H7 (cell line): ENCODE measurements at places on chromosomes 3 and 15. TPM values are rescaled to one million over a fixed set of nuclear protein-coding genes. Genes with fewer than 3 reads are reported as not detected.

DNA sequence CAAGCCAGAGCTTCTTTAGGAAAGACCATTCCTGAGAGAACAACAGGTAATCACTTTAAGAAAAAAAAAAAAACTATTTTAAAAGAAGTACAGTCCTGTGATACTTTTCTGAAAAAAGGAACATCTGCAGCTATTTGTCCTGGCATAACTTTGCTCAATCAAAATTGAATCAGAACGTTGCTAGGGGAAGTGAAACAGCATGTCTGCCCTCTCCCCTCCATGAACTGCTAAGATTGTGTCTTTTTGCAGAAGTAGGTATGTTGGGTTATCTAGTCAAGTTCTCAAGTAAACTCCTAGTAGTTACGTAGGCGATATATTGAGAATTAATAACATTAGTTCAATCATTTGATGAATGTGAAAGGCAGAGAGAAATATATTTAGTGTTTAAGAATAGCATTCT lies 1013.3 kb downstream of the TUSC7 start:
- DNase-seq: no peak

- no peak for DNase-seq
Measured at GRCh38 chr3:55654123-55654760, 167.1 kb upstream of the WNT5A start.

- no peak for DNase-seq
Measured at GRCh38 chr3:98966434-98966833, 64.9 kb upstream of the DCBLD2 start.

GRCh38 chr3:7876741-7877297 lies 624.8 kb upstream of the LMCD1 start:
- DNase-seq: no peak

GRCh38 chr3:120496278-120497002 lies 45.6 kb upstream of the FSTL1 start:
- no peak for DNase-seq

GRCh38 chr15:99440029-99440428 lies 125.8 kb upstream of the MEF2A start:
- DNase-seq: no peak

DNA sequence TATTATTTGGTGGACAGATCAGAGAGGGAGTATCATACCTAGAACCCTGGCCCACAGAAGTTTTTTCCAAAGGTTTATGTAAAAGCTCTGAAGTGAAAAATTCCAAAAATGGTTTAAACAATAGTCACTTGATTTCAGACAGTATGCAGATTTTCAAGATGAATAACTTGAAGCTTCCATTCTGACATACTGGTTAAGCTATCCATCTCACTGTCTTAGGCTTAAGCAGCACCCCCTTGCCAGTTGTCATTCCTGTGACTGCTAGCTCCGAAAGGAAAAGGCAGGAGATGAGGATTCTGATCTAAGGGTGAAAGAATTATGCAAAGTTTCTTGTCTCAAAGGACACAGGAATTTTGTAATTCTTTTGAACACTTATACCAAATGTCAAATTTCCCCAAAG lies 337.5 kb upstream of the THBS1 start:
- no peak for DNase-seq

DNA sequence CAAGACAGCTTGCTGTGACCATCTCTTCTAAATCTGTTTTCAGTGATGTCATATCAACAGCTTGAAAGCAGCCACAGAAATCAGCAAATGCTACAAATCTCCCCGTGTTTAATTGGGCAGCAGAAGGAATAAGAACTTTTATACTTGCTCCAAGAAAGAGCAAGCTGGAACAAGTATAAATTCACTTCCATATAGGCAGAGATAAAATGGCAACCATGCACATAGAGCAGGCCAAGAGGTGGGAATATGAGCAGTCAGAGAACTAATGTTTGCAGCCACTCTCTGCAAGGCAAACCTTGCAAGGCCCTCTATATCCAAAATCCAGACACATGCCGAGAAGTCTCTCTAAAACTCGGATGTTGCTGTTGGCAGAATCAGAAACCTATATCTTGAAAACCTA lies 16.0 kb downstream of the PARP9 start:
- no peak for DNase-seq

- DNase-seq: no peak
Measured at GRCh38 chr3:140199008-140199407, 264.0 kb downstream of the CLSTN2 start.

DNA sequence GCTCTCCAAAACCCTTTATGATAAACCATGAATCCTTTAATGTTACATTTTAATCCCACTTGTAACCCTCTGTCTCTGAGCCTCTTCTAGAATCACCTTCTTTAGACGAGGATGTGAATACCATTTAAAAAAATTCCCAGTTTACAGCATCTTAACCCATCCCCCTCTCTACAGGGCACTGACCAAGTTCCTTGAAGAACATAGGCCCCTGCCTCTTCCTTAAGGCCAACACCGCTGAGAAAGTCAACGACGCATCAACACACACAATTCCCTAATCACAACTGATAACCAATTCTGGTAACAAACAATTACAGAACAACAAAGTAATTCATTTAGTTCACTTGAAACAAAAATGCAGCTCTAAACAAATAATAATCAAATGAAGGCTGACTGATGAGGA lies 130.3 kb downstream of the DLG1 start:
- no peak for DNase-seq

- no peak for DNase-seq
Measured at GRCh38 chr3:186421946-186422345, 59.9 kb upstream of the DGKG start.

DNA sequence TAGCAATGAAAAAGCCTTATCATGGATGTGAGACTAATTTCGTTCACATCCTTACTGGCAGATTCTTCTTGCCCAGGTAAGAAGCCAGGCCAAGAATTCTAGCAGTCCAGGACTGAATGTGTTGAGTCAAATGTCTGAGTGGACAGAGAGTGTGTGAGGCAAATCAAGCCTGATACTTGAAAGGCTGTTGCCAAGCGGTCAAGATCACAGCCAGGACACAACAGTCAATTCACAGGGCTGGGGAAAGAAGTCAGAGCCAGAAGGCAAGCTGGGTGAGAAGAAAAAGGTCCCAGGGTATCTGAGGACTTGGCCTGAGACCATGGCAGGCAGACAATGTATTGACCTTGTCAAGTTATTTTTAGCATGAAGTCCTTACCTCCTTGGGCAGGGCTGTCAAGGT lies 301.3 kb downstream of the ZNF385D start:
- DNase-seq: no peak

GRCh38 chr3:112481302-112481721 lies 18.0 kb downstream of the BTLA start:
- DNase-seq: no peak

DNA sequence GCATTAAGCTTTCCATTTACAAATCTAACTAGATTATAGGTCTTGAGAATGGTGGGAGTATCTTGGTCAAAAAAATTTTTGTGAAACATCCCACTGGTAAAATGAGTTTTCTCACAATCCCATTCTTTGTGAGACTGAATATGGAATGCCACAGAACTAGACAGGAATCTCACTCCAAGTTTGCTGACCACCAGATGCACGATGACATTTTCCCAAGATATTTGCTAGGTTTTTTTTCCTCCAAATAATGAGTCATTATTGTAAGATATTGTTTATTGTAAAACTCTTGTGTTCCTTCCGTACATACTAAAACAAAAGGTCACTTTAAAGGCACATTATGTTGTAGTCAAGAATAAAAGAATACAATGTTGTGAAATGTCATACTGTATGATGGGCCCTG lies 53.9 kb downstream of the COPS2 start:
- DNase-seq: no peak

DNA sequence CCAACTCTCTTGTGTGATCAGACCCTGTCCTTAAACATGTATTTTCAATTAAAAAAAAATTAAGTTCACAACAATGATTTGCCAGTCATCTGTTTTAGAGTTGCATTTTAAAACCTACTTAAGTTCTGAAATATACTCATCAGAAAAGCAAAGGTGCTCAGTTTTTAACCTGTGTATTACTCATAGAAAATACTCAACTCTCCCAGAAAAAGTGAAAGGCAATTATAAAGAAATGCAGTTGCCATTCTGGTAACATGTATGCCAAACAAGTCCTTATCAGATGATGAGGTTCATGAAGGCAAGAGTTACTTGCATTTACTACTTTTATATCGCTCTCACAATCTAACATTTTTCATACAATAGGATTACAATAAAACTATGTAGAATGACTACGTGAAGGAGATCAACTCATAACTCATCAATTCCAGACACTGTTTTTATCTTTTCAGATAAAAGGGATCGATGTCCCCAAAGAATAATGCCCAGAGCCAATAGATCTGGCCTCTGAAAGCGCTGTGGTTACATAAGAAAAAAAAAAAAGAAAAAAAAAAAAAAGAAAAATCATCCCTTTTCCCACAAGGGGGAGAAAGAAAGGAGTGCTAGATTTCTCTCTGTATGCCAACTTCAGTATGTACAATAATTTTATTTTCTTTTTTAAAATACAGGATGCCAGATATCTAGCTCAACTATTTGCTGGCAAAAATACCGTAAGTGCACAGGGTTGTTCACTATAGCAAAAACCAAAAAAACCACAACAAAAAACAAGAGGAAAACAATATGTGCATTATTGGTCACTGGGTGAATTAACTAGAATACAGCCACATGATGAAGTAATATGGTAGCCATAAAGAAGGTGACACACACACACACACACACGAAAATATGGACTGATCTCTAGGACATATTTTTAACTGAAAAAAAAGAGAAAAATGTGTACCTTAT lies 137.4 kb downstream of the NR1I2 start:
- DNase-seq: peak; percentile 2

DNA sequence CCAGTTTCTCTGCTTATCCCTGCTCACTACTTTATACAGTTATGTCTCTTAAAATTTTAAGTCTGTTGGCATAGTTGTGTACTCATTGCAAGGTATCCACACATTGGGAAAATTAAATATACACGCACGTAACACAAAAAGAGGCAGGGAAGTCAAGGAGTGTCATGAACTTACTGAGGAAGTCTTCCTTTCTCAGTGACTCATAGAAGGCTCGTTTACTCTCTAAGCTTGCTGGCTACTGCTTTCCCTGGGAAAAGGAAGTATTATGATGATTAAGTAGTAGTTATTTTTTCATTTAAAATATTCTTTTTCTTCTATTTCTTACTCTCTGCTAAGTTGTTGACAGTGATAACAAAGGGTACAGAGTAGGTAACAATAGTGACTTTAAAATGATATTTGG lies 287.3 kb downstream of the UBE2E2 start:
- no peak for DNase-seq

DNA sequence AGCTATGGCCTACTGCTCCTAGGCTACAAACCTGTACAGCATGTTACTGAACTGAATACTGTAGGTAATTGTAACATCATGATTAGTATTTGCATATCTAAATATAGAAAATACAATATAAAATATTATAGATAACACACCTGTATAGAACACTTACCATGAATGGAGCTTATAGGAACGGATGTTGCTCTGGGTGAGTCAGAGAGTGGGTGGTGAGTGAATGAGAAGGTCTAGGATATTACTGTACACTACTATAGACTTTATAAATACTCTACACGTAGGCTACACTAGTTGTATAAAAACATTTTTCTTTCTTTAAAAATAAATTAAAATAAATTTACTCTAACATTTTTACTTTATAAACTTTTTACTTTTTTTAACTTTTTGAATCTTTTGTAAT lies 224.0 kb upstream of the CBLB start:
- no peak for DNase-seq

DNA sequence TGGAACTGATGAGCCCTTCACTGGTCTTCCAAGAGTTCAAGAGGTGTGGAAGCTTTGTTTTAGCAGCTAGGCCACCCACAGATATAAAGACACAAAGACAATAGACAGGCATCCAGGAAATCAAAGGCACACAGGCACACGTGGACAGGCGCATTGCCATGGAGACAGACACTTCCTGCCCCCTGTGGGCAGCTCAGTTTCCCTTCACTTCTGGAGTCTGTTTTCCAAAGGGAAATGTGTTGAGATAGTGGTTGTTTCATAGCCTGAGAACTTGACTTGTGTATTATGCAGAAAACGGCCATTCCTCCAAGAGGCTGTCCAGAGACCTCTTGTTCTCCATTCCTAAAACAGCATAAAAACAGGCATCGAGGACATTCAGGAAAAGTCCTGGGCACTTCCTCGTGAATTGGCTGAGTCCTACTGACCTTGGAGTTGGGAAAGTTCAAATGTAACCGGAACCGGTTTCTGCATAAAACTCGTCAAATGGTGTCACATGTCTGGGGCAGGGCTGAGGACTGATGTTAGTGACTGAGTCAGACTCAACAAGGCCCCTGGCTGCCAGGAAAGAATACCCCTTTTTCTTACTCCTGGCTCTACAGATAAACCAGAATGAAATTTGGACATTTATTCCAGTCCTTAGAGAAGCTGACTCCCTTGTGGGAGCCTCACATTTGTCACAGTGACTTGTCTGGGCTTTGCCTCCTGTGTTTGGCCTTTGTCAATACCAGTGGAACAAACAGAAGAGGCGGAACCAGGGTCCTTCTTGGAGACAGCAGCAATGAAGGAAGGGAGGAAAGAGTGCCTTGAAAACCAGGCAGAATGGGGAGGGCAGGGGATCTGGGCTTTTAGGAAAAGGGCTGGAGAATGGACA lies 1.3 kb downstream of the ALPK3 start:
- peak; percentile 74 for DNase-seq

GRCh38 chr3:188950832-188951489 lies 220.8 kb upstream of the TPRG1 start:
- no peak for DNase-seq

DNA sequence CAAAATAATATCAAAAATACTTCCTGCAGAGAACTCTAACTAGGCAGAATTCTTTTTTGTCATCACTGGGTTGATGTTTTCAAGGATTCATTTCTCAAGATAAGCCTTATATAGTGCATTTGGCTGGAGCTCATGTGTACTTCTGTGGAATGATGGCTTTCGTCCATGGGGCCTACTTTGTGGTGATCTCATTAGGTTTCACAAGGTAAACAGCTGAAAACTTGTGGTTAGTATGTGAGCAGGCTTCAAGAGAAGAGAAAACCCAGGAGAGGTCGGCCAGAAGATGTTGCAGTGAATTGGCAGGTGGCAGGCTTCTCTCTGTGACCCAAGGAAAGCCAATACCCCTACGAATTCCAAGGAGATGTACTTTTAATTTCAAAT lies 121.4 kb upstream of the PHLDB2 start:
- DNase-seq: no peak

GRCh38 chr15:88491158-88491557 lies 23.6 kb downstream of the MRPS11 start:
- peak; percentile 70 for DNase-seq

DNA sequence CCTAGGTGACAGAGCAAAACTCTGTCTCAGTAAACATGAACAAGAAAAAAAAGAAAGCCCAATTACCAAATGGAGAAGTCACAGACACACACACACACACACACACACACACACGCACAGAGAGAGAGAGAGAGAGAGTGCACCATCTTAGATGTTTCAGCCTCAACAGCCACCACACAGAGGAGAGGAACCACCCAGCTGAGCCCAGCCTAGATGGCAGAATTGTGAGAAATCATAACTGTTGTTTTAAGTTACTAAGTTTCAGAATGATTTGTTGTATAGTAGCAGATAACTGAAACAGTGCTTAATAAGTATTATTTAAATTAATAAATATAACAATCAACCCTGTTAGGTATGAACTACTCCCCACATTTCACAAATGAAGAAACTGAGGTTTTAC lies 321.2 kb downstream of the ZNF621 start:
- DNase-seq: no peak

Gene KCNH8
- 0.55 and 1.3 TPM in 2 replicates for total RNA-seq

Gene FANCD2OS
- total RNA-seq: not detected in 2 replicates

Gene SEMA3G
- total RNA-seq: 1.1 and 2.2 TPM in 2 replicates

Gene FHIT
- 2.1 and 2.7 TPM in 2 replicates for total RNA-seq

Gene EDC3
- 9.4 and 9.7 TPM in 2 replicates for total RNA-seq

Gene CIB1
- total RNA-seq: 16.3 and 21.2 TPM in 2 replicates

Gene LRRC34
- total RNA-seq: 4.2 and 8.5 TPM in 2 replicates

Gene SCN11A
- total RNA-seq: 0.10 and 0.11 TPM in 2 replicates

Gene GCNT3
- 0.15 TPM in 1 of 2 replicates, not detected in the other for total RNA-seq

Gene ZNF502
- total RNA-seq: 0.55 and 0.62 TPM in 2 replicates

Gene CCR9
- total RNA-seq: not detected in 2 replicates

Gene EXOG
- 3.5 and 5.6 TPM in 2 replicates for total RNA-seq

Gene PEX11A
- 1.3 and 1.6 TPM in 2 replicates for total RNA-seq
